ENCODE measurements at places on chromosomes 11 and 22. TPM values are rescaled to one million over a fixed set of nuclear protein-coding genes. Genes with fewer than 3 reads are reported as not detected.

DNA sequence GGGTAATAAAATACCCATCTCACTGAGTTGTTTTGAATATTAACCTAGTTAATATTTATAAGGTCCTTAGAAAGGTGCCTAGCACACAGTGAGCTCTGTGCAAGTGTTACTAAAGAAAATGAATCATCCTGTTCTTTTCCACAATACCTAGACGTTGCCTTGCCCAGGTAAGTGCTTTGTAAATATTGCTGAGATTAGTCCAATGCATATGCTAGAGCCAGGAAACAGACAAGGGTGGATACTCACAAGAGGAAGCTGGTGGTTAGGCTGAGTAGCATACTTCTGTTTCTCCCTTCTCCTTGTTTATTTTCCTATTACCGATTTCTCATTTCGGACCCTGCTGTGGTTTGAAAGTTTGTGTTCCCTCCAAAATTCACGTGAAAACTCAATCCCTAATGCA lies 58.1 kb upstream of the BARX2 start:
- no peak for DNase-seq

DNA sequence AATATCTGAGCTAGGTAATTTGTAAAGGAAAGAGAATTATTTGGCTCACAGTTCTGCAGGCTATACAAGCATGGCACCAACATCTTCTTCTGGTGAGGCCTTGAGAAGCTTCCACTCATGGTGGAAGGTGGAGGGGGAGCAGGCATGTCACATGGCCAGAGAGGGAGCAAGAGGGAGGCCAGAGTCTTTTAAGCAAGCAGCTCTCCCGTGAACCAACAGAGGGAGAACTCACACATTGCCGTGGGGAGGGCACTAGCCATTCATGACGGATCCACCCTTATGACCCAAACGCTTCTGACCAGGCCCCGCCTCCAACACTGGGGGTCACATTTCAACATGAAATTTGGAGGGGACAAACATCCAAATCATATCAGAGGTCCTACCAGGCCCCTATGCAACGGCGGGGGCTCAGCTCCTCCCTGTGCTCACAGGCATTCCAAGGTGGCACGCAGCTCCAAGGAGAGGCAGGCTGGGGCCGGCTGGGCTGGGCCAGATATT lies 4.6 kb downstream of the C11orf96 start:
- no peak for DNase-seq

GRCh38 chr22:38494498-38494897 lies 11.6 kb downstream of the DDX17 start:
- DNase-seq, result no peak

DNA sequence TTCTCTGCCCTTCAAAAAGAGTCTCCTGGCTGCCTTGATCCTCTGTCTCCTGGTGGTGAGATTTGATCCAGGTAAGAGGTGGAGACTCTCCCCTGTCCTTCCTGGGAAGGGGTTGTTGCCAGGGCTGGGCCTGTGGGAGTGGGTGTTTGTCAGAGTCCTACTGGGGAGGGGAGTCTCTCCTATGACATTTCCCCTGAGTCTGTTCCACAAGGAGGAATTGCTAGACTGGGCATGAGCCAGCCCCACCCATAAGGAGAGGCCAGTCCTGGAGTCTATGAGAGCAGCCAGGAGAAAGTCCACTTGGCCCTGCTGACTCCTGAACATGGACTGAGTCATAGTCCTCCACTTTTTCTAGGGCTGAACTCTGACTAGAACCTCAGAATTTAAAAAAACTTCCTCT lies 7.4 kb downstream of the PEX26 start:
- DNase-seq, result no peak

DNA sequence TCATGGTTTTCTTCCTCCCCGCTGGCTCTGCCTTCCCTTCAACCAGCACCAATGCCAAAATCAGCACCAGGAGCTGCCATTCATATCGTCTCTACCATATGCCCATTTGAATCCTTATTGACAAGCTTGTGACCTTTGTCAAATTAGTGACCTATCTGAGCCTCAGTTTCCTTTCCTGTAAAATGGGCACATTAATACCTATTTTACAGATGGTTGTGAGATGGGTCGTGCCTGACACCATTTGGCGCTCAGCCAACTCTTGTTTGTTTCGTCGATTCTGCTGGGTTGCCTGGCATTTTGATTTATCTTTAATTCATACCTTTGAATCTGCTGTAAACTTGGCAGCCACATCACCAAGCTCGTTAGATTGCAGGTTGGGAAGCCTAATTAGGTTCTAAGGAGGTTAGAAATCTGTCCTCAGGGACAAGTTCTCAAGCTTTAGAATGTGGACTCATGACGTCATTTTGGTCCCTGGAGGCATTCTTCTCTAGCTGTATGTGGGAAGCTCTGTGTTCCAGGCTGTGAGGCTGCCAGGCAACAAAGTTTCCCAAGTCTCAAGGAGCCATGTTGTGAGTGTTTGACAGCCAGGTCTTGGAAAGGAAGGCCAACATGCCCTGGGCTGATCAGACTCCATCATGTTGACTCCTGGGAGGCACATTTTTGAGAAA lies 61.0 kb downstream of the RPS6KA4 start:
- DNase-seq, result no peak

The MAP6 gene
- 11.4 TPM for total RNA-seq
